Activated CD8-positive, alpha-beta memory T cell treated with anti-CD3 and anti-CD28 coated beads, Interleukin-2, amount 10 ng/mL, durations not matched to agents 7 days and 5 days (primary cell): ENCODE measurements at places on chromosomes 7 and 10.

GRCh38 chr7:157432957-157433576 lies 96.3 kb downstream of the DNAJB6 start:
- DNase-seq = peak; percentile 75

- no peak for DNase-seq
Measured at GRCh38 chr10:7787150-7787856, 490 bp downstream of the KIN start.

DNA sequence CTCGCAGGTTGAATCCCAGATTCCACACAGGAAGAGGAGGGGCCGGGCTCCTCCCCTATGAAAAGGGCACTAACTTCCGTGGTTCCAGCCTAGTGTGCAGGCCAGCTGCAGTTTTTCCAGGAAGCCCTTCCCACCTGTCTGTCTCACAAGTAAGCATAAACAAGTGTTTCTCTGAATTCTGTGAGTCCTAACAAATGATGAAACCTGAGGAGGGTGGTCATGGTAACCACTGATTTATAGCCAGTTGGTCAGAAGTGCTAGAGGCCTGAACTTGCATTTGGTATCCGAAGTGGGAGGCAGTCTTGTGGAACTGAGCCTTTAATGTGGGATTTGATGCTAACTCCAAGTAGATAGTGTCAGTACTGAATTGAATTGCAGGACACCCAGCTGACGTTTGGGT lies 54.7 kb upstream of the STEAP4 start:
- DNase-seq = no peak

GRCh38 chr10:116952729-116953128 lies 52.3 kb downstream of the SHTN1 start:
- no peak for DNase-seq

DNA sequence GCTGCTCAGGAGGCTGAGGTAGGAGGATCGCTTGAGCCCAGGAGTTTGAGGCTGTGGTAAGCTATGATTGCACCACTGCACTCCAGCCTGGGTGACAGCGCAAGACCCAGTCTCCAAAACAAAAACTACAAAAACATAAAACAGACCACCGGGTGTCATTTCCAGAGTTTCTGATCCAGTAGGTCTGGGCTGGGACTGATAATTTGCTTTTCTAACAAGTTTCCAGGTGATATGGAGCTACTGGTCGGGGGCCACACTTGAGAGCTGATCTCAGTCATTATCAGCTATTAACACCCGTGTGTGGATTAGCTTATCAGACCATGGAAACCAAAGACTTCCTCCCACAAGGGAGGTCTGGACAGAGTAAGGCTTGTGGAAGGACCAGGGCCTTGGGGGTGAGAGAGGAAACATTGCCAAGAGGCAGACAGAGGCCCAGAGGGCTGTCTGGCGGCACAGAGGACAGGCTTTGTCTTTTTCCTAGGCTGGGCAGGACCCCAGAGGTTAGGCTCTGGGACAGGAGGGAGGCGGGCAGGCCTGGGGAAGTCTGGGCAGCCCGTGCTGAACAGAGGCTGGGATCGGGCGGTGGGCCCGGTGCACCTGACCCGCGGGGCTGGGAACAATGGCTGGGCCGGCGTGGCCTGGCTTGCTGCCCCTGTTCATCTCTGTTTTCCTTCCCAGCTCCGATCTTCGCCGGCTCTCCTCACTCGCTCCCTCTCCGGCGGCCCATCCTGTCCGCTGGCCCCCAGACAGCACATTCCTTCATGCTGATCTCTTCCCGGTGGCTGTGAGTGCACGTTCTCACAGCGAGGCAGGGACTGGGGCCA lies 25.2 kb downstream of the TMEM270 start:
- DNase-seq = no peak

GRCh38 chr10:17229016-17229716 lies 1.1 kb downstream of the VIM start:
- DNase-seq = peak; percentile 90
